Head of caudate nucleus (tissue), 42 donors: ENCODE measurements at places on chromosomes 2 and 18.
A peak's percentile ranks its signal among the peaks of the same experiment; 100 is the strongest.

GRCh38 chr2:186589612-186590349 lies at the start of gene ITGAV:
Gene ITGAV, plus strand, starts transcription at chr2:186590056. Its CDS starts 283 bp downstream, at chr2:186590339.
- DNase-seq, result peak; percentile 83

- no peak for DNase-seq
Observed at GRCh38 chr18:51721388-51721787, 523.9 kb upstream of the MEX3C start.

GRCh38 chr2:47272031-47272864 lies 117.1 kb upstream of the STPG4 start:
- peak; percentile 75 for DNase-seq

- no peak for DNase-seq
Observed at GRCh38 chr2:100654611-100655010, 91.8 kb downstream of the PDCL3 start.

- DNase-seq, result no peak
Observed at GRCh38 chr2:238169048-238169707, 10.4 kb downstream of the ERFE start.

- no peak for DNase-seq
Observed at GRCh38 chr18:3085612-3086011, 72.7 kb upstream of the LPIN2 start.

DNA sequence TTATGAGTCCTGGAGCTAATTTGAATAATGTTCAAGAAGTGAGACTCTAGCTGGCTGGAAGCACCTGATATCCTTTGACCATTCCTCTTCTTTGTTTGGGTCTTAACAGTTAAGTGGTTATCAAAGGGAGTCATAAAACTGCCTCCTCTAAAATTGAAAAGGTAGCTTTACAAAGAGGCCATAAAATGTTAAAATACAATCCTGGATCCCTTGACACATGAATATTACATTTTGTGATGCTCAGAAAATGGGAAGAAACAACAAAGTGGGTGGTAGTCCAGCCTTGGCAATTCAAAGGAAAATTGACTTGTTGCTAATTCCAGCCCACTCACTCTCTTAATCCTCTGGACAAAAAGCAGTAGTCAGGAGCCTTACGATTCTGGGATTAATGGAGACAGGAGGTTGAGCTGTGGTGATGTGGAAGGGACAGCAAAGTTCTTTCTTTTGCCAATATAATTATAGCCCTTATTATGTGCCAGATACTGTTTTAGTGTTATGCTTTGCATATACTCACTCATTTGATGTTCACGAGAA lies 339.2 kb downstream of the PDE11A start:
- no peak for DNase-seq
